Vagina (tissue), 2 donors: ENCODE measurements at places on chromosomes 12 and 14.

DNA sequence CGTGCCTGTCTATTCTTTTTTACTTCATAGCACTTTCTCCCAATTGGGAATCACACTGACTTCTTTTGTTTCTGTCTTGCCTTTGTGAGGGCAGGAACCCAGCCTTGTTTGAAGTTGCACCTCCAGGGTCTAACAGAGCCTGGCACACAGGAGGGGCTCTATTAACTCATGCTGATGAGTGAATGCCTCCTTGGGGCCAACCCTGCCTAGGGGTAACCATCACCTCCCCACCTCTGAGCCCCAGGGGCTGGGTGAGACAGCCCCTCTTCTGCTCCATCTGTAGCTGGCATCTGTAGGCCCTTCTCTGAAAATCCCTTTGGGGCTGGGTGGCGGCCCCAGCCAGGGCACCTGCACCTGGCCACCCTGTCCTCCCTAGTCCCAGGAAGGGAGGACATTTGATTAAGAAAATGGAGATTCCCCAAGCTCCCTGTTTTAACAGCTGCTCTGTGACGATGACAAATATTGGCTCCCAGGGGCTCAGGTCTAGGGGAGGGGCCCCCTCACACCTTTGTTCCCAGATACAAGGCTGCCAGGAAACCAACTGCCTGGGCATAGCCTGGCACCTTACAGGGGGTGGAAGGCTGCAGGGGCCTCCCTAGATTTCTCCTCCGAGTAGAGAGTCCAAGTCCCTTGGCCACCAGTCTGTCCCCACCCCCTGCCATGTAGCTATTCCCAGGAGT, 11.8 kb downstream of the TAMALIN start:
- DNase-seq: no peak

DNA sequence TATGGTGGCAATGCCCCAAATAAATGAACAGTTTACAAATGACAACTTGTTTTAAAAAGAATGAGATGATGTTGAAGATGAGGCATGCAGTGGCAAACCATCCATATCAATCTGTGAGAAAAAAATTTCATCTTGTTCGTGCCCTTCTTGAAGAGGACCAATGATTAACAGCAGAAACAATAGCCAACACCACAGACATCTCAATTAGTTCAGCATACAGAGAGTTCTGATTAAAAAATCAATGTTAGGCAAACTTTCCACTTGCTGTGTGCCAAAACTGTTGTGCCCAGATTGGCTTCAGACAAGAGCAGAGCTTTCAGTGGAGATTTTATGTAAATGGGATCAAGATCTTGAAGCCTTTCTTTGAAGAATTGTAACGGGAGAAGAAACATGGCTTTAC, 329.9 kb downstream of the BMP4 start:
- no peak for DNase-seq

DNA sequence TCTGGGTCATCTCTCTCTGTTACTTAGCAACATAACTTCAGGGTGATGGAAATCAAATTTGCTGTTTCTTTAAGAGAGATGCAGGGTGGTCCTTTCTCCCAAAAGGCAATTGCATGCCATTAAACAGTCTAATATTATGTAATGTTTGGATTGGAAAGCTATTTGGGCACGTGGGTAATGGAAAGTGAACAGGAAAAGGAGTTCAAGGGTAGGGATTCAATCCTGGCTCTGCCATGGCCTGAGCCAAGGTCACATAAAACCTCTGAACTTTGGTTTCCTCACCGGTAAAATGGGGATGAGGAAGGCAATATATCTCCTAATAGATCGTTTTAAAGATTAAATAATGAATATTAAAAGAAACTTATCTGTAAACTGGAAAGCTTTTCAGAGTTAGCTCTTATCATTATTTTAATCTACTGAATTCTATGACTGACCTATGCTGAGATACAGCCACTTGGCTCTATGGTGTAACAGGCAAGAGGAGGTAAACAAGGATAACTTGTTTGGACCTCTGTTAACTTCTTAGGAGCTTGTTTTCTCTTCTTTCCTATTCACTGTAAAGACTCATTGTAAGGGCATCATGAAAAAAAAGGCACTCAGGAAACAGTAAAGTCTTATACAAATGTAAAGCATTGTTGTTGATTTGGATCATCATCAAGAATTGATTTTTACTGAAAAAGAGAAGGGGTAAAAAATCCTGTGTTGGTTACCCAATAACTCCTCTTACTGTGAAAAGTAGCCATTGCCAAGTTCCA, 55.7 kb upstream of the OVCH1 start:
- no peak for DNase-seq

- no peak for DNase-seq
Measured at GRCh38 chr12:54824402-54824801, 29.9 kb upstream of the MUCL1 start.

GRCh38 chr12:538731-539539, 79.2 kb downstream of the B4GALNT3 start:
- no peak for DNase-seq

DNA sequence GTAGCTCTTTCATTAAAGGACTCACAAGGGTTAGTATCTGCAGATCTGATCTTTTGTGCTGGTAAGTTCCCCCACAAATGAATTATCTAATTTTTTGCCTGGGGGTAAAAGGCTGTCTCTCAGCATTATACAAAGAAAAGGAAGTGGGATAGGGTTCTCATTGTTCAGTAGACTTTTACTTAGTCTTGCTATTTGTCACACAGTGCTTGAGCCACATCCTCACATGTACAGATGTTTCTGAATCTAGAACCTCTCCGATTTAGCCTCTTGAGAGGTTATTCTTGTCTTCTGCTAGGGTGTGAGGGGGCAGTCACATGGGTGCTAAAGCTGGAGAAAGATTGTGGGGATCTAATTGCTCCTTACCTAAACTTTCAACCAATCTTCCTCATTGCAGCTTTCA, 93.0 kb downstream of the SLC41A2 start:
- DNase-seq: no peak

DNA sequence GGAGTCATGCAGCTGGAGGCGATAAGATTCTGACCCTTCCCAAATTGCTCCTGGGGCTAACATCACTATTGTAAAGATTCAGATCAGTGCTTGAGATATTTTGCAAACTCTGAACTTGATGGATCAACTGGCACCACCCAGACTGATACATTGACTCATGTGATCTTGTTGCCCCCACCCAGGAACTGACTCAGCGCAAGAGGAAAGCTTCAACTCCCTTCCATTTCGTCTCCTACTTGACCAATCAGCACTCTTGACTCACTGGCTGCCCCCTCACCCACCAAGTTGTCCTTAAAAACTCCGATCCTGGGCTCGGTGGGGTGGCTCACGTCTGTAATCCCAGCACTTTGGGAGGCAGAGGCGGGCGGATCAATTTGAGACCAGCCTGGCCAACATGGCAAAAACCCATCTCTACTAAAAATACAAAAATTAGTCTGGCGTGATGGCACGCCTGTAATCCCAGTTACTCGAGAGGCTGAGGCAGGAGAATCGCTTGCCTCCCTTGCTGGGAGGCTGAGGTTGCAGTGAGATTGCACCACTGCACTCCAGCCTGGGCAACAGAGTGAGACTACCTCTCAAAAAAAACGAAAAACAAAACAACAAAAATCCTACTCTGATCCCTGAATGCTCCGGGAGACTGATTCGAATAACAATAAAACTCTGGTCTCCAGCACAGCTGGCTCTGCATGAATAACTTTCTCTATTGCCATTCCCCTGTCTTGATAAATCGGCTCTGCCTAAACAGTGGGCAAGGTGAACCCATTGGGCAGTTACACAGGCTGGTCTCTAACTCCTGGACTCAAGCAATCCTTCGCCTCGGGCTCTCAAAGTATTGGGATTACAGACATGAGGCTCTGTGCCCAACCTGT, 9.8 kb upstream of the ARF6 start:
- no peak for DNase-seq

DNA sequence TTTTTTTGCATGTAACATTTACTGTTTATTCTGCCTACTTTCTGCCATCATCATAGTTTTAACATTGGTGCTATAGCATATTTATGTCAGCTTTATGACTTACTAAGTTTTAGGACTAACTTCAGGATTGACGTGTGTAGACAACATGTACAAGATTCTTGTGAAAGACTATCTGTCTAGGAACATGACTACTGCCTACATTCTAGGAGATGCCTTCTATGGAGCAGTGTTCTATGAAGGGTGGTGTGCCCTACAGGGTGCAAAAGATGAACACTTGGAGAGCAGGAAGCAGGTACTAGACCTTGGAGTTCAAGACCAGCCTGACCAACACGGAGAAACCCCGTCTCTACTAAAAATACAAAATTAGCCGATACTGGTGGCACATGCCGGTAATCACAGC, 118.6 kb downstream of the FGD4 start:
- DNase-seq: no peak

- DNase-seq: no peak
Measured at GRCh38 chr14:68814539-68815297, 21.9 kb upstream of the ZFP36L1 start.

GRCh38 chr12:57046947-57047890, 2.7 kb downstream of the MYO1A start:
- DNase-seq: no peak

- no peak for DNase-seq
Measured at GRCh38 chr12:121849665-121850064, 9.0 kb downstream of the HPD start.

- no peak for DNase-seq
Measured at GRCh38 chr12:3033539-3033867, 43.7 kb upstream of the TSPAN9 start.

DNA sequence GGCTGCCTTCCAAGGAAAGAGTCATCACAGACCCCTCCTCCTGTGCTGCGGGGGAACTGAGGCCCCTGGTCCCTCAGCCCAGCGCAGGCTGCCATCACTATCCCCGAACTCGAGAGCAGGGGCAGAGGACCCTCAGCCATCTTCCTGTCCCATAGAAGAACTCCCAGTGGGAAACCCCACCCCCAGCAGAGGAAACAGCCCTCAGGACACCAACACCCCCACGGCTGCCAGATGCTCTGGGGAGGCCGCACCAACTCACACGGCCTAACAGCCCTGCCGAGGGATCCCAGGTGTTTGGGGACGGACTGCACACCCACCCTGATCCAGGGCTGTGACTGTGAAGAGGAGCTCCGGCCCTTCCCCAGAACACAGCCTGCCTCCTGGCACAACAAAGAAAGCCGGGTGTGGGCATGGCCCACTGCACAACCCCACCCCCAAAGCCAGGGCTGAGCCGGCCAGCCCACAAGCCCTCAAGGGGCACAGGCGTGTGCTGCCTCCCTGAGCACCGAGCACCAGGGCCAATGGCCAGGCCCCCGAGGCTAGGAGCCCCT, 16.3 kb upstream of the C14orf180 start:
- DNase-seq: no peak

GRCh38 chr12:120140603-120141002, 24.1 kb upstream of the RAB35 start:
- DNase-seq: no peak

DNA sequence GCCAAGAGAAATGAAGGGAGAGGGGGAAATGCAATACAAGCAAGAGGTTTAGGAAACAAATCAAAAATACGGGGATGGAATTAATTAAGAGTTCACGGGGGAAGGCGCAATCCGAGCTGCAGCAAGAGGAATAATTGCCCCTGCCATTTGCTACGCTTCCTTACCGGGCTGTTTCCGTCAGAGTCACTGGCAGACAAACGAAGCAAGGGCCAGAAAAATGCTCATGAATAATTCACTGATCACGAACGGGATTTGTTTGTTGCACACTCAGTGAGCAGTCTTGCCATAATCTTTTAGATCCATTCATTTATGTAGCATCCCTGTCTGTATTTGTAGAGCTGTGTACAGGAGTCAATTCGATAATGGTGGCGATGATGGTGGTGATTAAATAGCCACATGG, 39.0 kb downstream of the PLXNC1 start:
- DNase-seq: no peak

DNA sequence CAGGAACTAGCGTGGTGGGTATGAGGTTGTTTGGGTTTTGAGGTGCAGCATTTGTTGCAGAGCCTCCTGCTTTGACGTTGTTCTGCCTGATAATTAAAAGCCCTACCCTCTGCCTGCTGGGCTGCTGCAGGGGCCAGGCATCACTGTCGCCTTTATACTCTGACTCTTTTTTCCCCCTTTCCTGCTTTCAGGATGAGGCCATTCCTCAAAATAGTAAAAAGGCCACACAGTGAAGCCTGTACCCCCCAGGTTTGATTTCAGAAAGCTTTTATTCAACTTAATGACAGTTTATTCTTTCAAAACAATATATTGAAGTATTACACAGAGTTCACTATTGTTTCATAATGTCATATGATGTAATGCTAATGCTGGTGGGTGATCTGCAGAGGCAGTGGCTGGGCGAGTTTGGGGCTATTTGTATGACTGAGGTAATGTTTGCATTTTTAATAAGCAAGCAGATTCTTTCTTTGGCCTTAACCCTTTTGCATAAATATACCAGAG, 9.1 kb downstream of the BORCS5 start:
- DNase-seq: no peak

DNA sequence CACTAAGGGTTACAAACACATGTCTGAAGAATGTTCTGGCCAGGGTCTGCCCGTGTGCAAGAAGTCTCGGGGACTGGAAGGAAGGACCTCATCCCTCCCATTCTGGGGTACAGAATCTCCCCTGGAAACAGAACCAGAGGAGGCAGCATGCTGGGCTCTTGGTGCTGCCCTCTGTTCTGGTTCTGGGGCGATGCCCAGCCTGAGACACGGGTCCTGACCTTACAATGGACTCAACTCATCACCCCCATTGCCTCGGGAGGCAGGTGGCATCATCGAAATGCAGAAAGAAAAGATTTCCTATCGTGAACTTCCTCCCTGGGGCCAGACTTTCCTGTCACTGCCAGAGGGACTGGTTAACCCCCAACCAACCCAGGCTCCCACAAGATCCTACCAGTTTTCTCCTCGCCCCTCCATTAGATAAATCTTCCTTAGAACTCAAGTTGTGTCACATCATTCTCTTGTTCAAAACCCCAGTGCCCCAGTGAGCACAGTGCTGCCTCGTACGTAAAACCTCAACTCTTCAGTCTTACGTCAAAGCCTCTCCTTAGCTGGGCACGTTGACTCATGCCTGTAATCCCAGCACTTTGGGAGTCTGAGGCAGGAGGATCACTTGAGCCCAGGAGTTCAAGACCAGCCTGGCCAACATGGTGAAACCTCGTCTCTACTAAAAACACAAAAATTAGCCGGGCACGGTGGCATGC, 52.1 kb downstream of the PSMA6 start:
- DNase-seq: no peak

- no peak for DNase-seq
Measured at GRCh38 chr14:77284066-77284465, 13.1 kb upstream of the NGB start.

DNA sequence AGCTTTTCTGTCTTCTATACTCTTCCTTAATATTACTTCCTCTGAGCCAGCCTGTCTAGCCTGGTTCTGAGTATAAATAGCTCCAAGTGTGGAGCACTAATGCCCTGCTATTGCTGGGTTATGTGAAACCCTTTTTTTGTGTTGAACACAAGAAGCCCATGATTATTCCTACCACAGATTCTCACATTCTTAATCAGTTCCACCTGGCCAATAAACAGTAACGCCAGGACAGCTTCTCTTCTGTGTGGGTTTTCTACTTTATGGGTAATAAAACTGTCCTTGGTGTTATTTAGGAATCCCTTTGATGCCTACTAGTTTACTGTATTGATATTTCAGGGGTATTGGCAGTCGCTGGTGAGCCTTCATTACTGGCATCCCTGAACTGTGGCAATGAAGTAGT, 48.9 kb upstream of the LRIG3 start:
- DNase-seq: no peak
